ENCODE measurements at places on chromosomes 3 and 15.

- DNase-seq: no peak
Observed at GRCh38 chr3:98058244-98058960, 23.3 kb upstream of the GABRR3 start.

- no peak for DNase-seq
Observed at GRCh38 chr3:51102396-51102795, 282.7 kb upstream of the MANF start.

DNA sequence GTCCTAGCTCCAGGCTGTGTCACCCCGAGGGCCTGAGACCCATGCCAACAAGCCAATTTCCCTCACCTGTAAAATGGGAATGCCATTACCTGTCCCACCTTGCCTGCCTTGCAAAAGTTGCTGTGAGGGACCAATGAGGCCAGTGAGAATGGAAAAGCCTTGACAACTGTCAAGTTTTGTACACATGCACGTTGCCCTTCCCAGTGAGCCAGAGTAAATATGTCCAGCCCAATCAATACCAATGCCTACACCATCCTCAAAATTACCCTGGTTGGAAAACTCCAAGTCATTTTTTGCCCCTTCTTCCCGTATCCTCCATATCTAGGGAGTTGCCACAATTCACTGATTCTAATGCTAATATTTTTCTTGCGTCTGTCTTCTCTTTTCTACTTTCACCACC lies 73.5 kb upstream of the RASGRF1 start:
- DNase-seq: no peak

DNA sequence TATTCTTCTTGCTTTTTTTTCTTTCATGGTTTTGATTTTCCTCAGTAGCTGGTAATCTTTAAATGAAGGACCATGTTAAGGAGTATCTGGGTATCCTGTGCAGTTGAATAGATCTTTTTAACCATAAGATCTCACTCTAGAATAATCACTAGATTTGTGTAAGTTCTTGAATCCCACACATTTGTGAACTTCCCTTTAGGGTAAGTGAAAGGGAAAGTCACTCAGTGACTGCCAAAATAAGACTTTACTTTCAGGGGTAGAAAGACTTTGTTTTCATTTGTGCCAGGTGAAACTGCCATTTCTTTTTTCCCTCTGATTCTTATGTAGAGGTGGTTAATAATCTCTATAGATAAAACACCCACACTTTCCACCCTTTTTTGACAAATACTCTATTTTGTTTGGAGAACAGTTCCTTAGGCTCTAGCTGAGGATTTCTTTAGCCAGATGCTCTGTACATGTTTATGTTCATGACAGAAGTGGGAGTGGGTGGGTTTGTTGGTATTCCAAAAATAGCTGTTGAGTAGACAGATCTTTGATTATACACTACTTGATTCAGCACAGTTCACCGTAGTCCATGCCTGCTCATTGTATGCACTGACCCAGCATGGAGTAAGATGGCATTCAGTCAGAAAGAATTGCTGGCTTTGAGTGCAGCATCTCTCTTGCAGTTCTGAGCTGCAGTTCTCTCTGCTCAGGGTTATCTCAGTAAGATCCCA lies 28.5 kb downstream of the LRRC49 start:
- no peak for DNase-seq

DNA sequence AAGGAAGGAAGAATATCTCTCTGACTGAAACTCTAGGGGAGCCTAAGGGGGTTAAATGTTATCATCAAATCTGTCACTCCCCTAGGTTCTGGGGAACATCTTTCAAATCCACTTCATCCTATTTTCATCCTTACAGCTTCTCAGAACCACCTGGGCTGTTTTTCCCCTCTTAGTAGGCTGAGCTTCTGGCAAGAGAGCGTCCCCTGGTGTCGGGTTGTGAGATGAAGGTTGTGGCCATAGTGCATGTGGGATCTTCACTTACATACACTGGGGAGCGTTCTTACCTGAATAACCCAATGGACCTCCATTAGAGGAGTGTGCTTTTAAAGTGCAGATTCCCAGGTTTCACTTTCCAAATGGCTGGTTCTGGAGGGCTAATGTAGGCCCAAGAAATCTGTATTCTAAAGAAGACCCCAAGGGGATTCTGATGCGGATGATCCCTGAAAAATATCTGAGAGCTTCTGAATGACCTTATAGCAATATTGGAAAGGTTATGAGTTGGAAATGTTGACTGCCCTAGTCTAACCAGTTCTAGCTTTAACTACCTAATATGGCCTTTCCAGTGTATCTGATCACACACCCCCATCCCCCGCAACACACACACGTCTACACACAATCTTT lies 663.7 kb downstream of the AGBL1 start:
- DNase-seq: peak; percentile 30

- DNase-seq: no peak
Observed at GRCh38 chr3:23071758-23072157, 131.4 kb upstream of the UBE2E2 start.

DNA sequence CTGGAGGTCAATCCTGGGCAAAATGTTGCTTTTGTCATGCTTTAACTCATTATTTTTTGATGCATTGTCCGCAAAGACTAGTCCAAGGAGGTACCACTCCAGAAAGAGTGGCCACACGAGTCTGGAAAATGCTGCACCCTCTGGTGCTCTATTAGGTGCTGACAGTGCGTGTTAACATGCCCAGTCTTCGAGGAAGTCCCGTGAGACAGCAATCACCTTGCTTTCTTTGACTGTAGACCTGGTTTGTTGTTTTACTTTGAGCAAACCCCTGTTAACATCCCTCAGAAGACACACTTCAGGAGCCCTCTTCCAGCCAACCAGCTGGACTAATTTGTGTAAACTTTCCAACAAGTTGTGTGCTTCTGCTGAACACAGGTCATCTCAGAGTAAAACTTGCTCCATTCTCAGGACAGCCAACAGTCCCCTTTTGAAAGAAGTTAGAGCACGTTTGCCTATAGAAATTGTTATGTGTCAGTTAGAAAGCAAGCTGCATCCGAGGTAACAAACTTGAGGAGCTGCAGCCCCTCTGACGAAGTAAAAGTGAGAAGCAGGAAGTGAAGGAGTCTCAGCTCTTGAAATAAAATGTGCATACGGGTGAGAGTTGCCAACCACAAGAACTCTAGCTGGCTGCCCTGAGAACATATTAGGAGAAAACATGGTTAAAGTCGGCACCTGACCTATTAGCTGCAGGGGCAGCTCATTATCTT lies 205.0 kb downstream of the LPP start:
- no peak for DNase-seq

- no peak for DNase-seq
Observed at GRCh38 chr15:69158201-69158842, 2.1 kb upstream of the GLCE start.

DNA sequence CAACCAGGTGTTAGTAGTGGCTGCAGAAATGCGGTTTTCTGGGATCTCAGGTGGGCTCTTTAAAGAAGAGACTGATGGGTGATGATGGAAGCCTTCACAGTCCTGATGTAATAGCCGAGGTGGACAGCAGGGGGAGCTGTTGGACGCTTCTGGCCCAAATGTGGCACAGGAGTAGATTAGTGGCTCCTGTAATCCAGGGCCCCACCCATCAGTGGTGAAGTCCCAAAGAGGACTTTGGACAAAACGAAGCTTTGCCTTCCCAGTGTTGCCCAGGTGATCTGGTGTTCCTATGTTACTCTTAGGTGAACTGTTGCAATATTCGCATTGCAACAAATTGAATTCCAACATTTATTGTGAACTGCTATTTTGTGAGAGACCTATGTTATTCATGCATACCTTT lies 31.8 kb upstream of the MYZAP start:
- no peak for DNase-seq

DNA sequence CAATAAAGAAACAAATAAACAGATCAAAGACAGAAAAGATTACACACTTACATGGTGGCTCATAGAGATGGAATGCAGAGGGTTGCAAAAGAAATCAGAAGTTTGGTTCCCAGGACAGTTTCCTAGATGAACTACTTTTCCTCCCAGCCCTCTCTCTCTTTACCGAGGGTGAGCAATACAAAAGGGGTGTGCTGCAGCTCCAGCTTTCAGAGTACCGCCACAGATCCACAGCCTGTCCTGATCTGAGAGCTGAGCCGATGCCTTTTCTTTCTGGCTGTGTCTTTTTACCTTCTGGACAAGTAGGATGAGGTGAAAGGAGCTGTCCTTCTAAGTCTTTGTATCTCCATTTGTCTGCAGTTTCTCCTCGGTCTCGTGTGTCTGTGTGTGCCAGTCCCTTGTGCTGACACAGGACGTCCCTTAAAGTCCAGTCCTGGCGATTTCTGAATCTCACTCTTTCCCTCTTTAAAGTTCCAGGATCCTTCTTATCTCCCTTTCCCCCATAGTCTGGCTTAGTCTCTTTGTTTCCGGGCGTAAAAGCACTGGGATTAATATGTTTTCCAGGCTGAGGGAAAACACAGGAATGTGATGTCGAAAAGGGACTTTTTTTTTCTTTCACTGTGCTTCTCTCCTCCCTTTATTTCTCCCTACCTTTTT lies 540 bp downstream of the CCDC80 start:
- DNase-seq: no peak

DNA sequence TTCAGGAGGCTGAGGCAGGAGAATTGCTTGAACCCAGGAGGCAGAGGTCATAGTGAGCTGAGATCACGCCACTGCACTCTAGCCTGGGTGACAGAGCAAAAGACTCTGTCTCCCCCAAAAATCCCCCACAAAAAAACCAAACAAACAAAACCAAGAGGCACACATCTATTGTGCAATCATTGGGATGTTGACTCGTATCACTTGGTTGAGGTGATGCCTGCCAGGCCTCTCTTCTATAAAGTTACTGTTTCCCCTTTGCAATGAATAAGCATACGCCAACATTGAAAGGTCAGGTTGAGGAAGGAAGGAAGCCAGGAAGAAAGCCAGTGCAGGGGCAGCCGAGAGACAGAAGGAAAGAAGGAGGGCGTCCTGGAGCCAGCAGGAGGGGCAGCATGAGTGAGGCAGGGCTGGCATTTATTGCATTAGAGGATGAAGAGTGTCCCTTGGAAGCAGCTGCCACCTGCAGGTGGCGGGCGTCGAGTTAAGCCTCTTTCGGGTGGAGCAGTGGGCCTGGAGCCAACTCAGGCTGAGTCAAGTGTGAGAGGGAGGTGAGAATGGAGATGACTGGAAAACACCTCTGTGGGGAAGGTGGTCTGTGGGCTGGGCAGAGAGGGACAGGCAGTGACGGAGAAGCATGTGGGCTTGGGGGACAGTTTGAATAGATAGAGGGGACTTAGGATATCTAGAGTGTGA lies 8.3 kb upstream of the CSPG4 start:
- no peak for DNase-seq

DNA sequence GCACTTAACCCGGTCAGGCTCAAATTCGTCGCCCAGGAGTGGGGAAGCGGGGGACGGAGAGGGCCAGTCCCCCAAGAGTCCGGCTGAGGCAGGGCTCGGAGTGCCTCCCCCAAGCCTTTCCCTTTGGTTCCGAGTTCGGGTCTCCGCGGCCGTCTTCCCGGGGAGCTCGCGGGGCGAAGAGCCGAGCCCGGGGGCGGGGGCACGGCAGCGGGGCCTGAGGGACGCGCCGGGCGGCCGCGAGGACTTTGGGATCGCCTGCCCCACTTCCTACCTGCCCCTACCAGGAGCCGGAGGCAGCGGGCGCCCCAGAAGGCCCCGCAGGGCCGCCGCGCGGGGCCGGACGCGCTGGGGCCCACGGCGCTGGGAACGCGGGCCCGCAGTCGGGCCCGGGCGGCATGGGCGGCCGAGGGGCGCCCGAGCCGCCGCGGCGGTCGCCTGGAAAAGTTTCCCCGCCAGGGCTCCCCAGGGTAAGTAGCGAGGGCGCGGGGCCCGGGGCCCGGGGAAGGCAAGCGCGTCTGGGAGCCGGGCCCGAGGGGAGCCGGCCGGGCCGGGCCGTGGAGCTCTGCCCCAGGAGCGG lies 2.8 kb downstream of the FURIN start:
- no peak for DNase-seq

DNA sequence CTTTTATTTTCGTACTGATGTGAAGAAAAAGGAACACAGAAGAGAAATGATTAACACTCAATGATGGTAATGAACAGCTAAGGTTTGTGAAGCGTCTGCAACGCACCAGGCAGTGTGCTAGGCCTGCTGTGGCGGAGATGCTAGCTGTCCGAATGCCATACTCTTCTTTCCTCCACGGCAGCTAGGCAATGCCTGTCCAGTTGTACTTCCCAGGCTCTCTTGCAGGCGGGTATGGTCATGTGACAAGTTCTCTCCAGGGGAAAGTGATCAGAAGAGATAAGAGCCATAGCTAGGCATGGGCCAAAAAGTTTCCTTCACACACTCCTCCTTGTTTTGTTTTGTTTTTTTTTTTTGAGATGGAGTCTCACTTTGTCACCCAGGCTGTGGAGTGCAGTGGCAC lies 6.7 kb downstream of the TADA3 start:
- DNase-seq: no peak

DNA sequence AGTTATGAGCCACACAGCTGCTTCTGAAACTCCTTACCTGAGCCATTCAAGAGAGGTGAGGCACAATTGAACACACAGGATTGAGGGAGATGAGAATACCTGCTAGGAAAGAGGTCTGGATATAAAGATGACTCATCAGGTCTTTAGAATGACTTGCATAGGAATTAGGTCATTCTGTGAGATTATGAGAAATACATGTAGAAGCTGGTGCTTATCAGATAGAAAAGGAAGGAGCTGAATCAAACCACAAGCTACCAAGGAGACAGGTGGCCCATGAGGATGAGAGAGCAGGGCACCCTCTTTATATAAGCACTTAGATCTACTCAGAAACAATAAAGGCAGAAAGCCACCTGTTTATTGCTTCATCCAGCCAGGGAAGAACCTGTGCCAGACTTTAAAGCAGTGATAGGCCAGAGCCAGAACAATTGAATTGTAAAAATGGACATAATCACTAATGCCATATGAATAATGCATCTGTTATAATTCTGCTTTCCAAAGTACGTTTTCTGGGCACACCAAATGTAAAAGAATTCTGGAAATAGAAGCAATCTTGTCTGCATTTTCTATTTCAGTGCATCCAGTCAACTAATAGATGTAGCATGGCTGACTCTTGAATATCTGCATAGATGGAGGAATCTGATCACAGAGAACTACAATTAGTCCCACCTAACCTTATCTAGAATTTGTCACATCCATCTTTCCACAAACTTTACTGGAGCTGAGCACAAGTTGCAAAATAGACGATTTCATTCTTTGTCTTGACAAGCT lies 74.9 kb downstream of the PIK3R4 start:
- no peak for DNase-seq

GRCh38 chr15:85024509-85025336 lies 43.1 kb downstream of the PDE8A start:
- DNase-seq: no peak

- no peak for DNase-seq
Observed at GRCh38 chr15:78637776-78638435, 3.1 kb downstream of the CHRNB4 start.

DNA sequence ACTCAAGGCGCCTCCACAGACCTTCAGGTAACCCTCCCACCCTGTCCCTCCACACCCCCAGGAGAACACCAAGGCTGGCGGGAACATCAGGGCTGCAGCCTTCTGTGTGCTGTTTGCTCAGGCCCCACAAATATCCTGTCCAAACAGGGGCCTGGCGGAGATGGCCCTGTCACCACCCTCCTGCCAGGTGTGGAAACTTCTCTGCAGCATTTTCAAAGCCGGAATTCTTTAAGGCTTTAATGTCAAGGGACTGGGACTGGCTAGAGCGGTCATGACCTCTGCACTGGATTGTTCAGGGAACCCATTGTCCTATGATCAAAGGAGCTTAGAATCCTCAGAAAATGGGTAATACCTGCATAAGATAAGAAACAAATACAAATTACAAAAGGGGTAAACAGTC lies 46.6 kb downstream of the FBLN2 start:
- no peak for DNase-seq

- DNase-seq: no peak
Observed at GRCh38 chr3:169848741-169849140, 21.0 kb downstream of the LRRC31 start.

GRCh38 chr3:51773529-51774056 lies 5.4 kb downstream of the IQCF6 start:
- peak; percentile 28 for DNase-seq

All from iPS DF 19.7 (cell line).